HCT116 (cell line): ENCODE measurements at places on chromosomes 5 and 9. TPM values are rescaled to one million over a fixed set of nuclear protein-coding genes. Genes with fewer than 3 reads are reported as not detected.

DNA sequence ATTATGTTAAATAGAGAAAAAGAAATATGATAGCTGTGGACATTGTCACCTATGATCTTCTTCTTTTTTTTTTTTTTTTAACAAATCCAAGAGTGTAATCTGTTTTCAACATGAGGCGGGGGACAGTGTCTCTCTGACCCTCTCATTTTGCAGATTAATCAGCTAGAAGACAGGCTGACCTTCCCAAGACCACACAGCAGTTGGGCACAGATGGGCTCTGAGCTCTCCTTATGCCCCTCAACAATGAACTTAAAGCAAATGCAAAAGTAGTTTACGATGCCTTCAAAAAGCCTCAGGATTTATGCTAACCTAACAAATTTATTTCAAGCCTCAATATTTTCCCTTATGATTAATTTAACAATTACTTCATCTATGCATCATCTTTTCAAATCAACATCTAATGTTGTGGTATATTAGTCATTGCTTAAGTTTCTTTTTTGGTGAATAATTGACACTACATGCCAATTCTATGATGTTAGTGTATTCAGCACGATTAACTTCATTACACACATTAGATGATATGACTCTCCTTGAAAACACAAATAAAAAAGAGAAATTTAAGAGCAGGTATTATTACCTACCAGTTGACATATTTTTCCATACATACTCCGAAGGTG lies 7.4 kb downstream of the NFIL3 start:
- DNase-seq, result no peak

DNA sequence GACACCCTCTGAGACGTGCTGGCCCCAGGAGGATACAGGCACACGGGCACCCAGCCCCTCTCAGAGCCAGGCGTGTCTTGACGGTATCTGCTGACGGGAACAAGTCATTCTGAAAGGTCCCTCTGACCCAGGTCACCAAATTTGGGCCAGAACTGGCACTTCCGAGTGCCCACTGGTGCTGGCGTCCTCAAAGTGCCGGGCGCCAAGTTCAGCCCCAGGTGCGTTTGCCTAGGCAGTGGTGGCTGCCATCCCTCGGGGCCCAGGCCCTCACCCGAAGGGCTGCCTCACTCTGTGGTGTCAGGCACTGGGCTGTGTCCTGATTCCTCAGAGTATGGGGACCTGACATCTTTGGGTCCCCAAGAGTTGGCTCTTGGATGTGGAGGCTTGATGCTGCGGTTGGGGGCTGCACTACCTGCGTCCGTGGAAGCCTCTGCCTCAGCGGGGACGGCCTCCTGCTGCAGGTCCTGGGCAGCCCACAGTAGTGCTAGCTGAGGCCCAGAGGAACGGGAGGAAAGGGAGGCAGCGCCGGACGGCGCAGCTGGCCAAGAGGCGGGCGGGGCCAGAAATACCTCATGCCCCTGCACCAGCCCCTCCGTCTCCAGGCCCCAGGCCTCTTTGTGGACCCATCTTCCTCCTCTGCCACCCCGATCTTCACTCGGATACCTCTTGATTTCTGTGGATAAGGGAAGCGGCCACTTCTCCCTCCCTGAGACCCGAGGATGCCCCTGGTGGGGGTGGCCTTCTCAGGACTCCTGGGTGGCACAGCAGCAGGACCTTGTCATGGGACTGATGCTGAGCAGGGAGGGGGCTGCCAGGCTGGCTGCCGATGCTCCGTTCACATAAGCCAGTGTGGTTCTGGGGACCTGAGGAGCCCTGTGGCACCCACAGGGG lies 109.4 kb upstream of the LMX1B start:
- no peak for DNase-seq

COL23A1 gene
- total RNA-seq, result not detected

GRCh38 chr9:137738703-137739102 lies 119.9 kb downstream of the EHMT1 start:
- DNase-seq, result no peak

DNA sequence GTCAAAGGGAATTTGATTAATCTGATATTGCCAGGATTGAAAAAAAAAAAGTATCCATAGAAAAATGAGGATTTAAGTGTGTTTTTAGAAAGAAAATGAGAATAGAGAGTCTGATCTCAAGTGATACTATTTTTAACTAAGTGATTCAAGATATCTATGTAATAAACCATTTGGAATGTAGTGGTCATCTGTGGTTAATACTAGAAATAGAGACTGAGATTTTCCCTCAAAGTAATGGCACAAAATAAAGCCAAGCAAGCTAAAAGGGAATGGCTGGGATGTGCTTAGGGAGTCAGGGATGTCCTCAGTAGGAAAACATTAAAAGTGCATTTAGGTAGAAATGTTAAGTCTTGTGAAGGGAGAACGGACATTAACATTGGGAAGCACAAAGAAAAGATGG lies 90.6 kb downstream of the FBXO4 start:
- no peak for DNase-seq

DNA sequence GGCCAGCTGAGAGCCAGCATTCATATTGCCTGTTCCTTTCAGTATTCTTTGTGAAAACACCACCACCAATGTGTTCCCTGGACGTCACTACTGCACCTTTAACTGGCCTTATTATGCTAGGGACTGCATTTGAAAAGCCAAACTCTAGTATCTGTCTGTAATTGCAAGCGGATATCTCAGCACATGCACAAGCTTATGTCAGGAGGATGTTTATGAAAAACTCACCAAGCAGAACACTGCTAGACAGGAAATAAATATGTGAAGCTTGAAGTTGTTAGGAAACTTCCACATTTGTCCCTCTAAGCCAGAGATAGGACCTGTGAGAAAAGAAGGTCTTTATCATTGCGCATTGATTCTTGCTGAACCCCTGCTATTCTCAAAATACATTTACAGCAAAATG lies 135.4 kb upstream of the CCDC152 start:
- DNase-seq, result no peak

HTR4 gene
- not detected for total RNA-seq

CDH9 gene
- not detected for total RNA-seq

DNA sequence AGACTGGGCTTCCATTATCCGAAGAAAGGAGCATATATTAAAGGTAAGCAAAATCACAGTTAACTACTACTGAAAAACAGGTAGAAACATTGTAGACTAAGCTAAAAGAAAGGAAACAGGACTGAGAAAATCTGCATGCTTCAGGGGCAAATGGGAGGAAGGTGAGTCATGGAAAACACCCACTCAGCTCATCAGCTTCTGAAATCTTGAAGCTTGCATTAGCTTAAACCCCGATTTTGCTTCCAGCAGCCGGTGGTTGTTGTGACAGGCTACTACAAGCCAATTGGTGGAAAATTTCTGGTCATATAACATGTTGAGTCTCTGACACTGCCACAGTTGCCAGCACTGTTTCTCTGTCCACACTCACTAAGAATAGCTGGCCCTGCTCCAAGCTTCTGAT lies 179.6 kb upstream of the PUM3 start:
- DNase-seq, result no peak

GRCh38 chr5:61177716-61178115 lies 15.4 kb upstream of the SMIM15 start:
- DNase-seq, result no peak

- DNase-seq, result no peak
These were observed 44.0 kb upstream of the NCS1 start for GRCh38 chr9:130128251-130128650.

SH2D3C gene
- 1.3 TPM for total RNA-seq

MACIR gene
- 10.4 TPM for total RNA-seq

DNA sequence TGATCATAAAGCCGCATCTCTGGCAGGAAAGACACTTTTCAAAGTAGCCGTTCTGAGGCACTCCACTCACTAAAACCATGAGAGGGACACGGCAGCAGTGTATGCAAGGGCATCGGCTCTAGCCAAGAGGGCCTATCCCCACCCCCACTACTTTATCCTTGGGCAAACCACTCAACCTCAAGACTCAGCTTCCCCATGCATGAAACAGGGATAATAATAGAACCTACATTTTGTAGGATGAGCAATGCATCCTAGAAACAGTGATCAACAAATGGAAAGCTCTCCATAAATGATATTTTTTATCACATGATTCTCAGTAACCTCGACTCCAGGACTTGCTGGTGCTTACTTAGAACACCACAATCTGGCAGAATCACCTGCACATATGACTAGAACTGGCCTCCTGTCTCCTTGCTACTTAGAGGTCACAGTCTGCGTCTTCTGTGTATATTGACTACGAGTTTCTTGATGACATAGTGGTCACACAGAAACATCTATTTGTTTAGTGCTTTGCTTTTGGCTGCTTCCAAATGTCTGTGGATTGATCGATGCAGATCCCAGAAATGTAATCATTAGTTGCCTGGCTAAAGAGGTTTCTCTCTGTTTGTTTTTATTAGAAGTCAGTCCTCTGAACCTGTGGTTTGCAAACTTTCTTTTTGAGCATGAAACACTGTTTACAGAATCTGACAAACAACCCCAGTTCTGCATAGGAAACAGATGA lies 102.1 kb downstream of the LHFPL2 start:
- no peak for DNase-seq

GRCh38 chr5:125992050-125992449 lies 431.2 kb upstream of the GRAMD2B start:
- no peak for DNase-seq

DNA sequence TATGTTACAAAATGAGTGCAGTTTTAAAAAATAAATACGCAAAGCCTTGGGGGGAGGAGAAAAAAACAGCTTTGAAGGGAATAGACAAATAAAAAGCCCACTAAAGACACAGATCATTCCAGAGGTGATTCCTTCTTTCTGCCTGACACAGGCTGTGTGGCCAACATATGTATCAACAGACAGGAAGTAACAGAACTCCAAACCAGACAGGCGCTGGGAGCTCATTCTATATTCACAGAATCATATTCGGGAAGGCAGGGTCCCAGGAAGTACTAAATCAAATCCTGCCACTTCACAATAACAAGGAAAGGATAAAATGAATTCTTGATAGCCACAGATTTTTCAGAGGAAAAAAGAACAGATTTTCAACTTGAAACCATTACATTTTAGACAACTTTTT lies 62.1 kb downstream of the SEMA5A start:
- DNase-seq, result no peak

ORM2 gene
- total RNA-seq, result 0.59 TPM

DNA sequence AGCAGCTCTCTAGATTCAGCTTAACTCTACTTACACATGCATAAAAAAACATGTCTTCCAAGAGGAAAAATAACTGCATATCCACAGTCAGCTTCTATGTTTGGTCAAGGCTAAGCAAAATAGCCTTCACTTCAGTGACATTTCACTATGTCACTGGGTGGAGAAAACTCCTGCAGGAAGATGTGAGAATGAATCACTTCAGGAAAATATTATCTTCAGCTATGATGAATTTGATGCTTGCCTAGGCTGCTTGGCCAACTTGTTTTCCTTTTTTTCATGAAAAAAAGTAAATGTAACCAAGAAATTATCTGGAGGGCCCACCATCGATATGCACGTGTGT lies 143.0 kb upstream of the ZNF608 start:
- DNase-seq, result no peak

DNA sequence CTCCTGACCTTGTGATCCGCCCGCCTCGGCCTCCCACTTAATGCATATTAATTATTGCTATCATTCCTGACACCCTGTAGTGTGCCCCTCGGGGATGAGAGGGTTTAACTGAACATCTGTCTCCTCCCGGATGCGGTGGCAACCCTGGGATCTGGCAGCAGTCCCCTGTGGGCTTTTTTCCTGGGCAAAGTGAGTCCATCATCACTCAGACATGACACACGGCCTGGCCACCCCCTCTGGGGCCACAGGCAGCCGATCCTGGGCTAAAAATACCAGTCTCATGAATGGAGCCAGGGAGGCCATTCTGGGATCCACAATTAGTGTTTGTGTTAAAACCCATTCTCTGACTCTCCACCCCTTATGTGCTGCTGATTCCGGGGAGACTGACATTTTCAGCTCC lies 161.2 kb downstream of the RGS3 start:
- no peak for DNase-seq

GRCh38 chr9:84412654-84413053 lies 72.1 kb upstream of the SLC28A3 start:
- no peak for DNase-seq

- DNase-seq, result no peak
These were observed 5.2 kb upstream of the RAPGEF6 start for GRCh38 chr5:131640043-131640856.

- DNase-seq, result no peak
These were observed at the start of gene PAX5 for GRCh38 chr9:37033682-37034304. TSS of gene PAX5 (minus strand) at chr9:37034268. CDS start at chr9:37034031, 237 bp downstream.

HTR1A gene
- not detected for total RNA-seq
